ENCODE measurements at places on chromosomes 2 and 18.

DNA sequence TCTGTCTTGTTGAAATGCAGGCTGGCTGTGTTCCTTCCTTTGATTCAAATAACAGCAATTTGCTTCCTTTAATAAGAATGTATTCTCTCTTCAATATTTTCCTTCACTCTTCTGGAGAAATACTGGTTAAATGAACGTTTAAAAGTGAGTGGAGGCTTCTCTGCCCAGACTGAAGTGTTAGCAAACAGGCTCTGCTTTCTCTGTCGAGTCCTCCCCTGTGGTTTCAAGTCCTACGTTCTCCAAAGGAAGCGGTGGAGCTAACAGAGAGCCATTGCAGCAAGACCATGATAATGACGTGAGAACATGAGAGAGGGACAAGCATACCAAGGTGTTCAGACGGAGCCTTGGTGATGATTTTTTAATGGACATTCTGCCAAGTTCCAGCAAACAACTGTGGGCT is 26.2 kb upstream of the PID1 start:
- DNase-seq = no peak

GRCh38 chr2:65275141-65275915 is 47.7 kb downstream of the ACTR2 start:
- no peak for DNase-seq

GRCh38 chr2:58131191-58132011 is 84.8 kb downstream of the VRK2 start:
- no peak for DNase-seq

- DNase-seq = no peak
These were observed 761.0 kb downstream of the EPHA4 start for GRCh38 chr2:220811115-220811514.

All from activated CD8-positive, alpha-beta memory T cell treated with anti-CD3 and anti-CD28 coated beads, Interleukin-2, amount 50 U/mL, for 48 hours (primary cell).